Stimulated activated CD4-positive, alpha-beta T cell treated with anti-CD3 and anti-CD28 coated beads, Interleukin-12 subunit alpha, Interleukin-12 subunit beta, amount 100 ng/mL, for 48 hours (primary cell): ENCODE measurements at places on chromosomes 5 and 9.

DNA sequence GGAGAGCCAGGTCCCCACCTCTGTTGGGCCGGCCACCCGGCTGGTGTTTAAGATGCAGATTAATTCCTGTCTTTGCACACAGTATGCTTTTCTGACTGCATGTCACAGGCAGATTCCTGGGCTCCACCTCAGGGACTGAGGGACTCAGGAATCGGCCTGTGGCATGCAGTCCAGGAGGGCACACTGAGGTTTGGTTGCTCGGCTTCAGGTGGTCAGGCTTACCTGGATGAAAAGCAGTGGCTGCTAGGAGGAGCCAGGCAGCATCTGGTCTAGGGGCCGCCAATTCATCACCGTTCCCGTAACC lies 1.1 kb downstream of the WDR5 start:
- DNase-seq = no peak

DNA sequence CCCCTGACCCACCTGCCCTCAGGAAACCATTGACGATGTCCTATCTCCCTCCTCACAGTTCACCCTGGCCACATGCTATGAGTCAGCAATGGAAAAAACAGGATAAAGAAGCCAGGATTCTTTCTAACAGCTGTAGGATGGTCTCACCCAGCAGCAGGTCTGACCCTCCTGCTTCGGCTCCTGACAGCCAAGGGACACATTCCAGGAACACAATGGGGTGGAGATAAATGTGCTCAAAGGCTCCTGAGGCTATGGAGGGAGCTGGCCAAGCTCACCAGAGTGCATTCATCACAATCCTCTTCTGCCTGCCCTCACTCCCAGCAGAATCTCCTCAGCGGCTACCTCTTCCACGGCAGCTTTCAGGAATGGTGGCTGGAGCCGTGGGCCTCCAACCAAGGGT lies 170.3 kb downstream of the PJA2 start:
- DNase-seq = no peak

DNA sequence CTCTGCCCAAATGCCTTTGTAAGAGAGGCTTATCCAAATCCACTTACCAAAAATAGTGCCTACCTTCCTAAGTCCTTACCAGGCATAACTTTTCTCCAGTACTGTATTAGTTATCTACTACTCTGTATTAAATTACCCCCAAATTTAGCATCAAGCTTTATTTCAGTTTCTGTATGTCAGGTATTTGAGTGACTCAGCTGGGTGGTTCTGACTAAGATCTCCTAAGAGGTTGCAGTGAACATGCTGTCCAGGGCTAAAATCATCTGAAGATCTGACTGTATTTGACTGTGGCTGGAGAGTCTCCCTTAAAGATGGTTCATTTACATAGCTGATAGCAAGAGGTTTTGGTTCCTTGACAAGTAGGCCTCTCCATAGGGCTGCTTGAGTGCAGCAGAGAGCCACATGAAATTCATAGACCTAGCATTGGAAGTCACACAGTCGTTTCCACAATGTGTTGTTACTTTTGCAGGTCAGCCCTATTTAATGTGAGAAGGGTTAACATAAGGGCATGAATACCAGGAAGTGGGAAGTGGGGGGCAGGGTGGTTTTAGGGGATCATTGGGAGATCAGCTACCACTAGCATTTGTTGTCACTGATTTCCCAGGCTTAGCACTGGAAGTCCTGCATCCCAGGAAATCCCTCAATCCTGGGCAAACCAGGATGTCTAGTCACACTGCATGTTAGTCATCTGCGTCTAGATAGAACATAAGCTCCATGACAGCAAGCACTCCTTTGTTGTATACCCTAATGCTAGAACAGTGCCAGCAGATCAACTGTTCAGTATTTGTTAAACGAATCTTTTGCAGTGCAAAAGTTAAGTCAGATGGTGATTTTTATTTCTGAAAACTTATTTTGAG lies 2.0 kb upstream of the ZNF622 start:
- DNase-seq = no peak

DNA sequence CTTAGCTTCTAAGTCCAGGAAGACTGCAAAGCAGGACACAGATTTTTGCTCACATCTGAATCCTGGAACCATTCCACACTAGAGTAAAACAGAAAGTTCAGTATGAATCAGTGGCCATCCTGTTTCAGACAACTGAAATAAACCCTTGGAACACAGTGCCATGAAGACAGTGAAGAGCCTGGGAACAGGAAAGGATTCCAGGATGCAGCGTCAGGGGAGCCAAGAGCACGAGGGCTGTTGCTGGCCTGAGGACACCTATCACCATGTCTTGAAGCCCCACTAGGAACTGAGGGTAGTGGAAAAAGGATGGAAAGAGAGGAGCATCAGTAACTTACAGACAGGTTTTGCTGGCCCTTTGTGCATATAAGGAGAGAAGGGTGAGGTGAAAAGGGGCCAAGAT lies 115.3 kb upstream of the FSTL4 start:
- no peak for DNase-seq

DNA sequence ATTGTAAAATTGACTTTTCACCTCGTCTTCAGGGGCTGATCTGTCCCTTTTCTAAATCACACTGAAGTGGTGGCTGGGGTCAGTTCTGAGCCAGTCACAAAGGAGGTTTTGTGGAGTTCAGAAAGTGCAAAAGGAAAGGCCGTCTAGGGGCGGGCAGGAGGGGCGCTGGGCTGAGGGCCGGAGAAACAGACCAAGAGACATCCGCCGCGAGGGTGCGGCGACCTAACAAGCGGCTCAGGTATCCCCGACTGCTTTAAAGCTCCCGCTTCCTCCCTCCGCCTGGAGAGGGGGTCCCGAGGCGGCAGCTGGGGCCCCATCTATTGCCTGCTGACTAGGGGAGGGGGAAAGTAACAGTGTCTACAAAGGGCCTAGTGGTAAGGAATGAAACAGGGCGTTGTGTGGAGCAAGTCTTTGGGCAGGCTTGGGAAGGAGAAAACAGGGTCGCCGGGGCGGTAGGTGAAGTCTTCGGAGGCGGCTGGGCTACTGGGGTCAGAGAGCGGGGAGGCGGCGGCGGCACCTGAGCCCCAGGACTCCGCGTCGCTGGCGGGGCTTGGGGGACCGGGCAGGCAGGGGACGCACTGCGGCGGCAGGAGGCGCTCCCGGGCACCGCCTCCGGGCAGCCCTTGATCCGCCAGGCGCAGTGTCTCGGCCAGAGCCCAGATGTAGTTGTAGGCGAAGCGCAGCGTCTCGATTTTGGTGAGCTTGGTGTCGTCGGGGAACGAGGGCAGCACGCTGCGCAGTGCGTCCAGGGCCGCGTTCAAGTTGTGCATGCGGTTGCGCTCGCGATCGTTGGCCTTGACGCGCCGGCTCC lies 950 bp downstream of the NEUROG1 start:
- no peak for DNase-seq

- DNase-seq = no peak
Measured at GRCh38 chr5:116747881-116748280, 173.3 kb upstream of the SEMA6A start.
